Pulmonary artery endothelial cell (primary cell): ENCODE measurements at places on chromosomes 6 and 20. TPM values are rescaled to one million over a fixed set of nuclear protein-coding genes. Genes with fewer than 3 reads are reported as not detected.

The SYTL3 gene
- total RNA-seq = 0.92 and 1.3 TPM in 2 replicates

The VWA7 gene
- under 0.01 and 0.11 TPM in 2 replicates for total RNA-seq

The GPR6 gene
- total RNA-seq = not detected in 2 replicates

The ASIP gene
- not detected in 2 replicates for total RNA-seq

The OVOL2 gene
- not detected in 2 replicates for total RNA-seq

The EBF4 gene
- 1.8 and 2.0 TPM in 2 replicates for total RNA-seq

The ULBP3 gene
- 10.5 and 12.4 TPM in 2 replicates for total RNA-seq

The PNLDC1 gene
- total RNA-seq = 0.11 TPM in 1 of 2 replicates, not detected in the other

The IMPG1 gene
- not detected in 2 replicates for total RNA-seq

- no peak for DNase-seq
Measured at GRCh38 chr6:87784051-87784450, 82.0 kb upstream of the AKIRIN2 start.

GRCh38 chr6:36692220-36692619 lies 5.4 kb upstream of the RAB44 start:
- no peak for DNase-seq

GRCh38 chr6:26660000-26660361 lies 435 bp upstream of the ZNF322 start:
- DNase-seq = no peak

DNA sequence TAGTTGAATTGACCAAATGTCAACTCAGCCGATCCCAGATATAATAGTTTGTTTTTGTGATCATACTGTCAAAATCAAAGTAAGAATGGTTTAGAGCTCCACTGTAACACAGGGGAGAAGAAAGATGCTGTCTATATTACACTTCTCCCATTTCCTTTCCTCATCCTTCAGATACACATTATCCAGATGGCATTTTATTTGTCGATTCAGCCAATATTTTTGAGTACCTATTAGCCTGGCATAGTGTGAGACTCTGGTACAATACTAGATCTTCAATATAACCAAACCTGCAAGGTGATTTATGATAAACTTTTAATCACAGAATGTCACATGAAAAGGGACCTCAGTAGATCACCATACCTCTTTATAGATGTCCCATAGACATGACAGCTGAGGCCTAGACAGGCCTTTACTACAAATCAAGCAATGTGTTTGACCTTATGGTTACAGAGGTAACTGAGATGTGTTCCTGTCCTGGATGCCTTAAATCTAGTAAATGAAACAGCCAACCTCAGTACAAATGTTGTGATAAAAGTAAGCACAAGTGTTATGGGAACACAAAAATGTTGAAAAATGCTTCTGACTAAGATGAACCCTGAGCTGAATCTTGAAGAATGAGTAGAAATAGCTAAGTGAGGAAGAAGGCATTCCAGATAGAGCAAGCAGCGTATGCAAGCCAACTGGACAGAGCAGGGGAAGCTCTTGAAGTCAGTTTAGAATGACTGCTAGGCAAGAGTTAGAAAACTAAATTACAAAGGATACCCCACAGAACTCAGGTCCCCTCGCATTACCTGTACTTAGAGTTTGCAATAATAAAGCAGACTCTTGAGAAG lies 1.9 kb downstream of the FBXO9 start:
- DNase-seq = no peak

DNA sequence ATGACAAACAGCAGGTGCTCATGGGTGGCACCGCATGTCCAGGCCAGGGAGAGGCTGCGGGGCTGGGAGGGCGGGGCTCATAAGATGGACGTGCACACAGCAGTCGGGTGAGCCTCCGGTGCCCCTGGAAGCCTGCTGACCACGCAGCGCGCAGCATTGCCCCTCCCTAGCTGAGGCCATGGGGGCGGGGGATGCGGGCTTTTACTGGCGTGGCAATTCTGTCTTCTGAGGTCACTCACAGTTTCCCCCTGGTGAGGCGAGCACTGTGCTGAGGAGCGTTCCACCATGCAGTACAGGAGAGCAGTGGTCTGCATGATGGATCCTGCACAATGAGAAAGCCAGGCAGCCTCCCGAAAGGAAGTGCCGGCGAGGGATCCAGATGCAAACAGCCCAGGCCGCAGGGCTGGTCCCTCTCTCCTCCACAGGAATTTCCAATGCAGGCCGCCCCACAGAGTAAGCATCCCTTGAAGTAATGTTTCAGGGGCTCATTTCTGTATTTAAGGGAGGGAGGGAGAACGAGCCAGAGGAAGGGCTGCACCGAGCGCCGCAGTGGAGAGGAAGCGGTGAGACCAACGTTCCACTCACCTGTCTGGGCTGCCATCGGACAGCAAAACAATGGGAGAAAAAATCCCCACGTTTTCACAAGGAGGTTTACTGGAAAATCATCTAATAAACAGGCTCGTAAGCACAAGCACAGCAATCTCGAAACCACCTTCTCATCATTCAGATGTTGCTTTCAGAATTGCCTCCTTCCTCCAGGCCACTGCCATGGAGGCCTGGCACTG lies 56.0 kb downstream of the IRF4 start:
- DNase-seq = no peak

DNA sequence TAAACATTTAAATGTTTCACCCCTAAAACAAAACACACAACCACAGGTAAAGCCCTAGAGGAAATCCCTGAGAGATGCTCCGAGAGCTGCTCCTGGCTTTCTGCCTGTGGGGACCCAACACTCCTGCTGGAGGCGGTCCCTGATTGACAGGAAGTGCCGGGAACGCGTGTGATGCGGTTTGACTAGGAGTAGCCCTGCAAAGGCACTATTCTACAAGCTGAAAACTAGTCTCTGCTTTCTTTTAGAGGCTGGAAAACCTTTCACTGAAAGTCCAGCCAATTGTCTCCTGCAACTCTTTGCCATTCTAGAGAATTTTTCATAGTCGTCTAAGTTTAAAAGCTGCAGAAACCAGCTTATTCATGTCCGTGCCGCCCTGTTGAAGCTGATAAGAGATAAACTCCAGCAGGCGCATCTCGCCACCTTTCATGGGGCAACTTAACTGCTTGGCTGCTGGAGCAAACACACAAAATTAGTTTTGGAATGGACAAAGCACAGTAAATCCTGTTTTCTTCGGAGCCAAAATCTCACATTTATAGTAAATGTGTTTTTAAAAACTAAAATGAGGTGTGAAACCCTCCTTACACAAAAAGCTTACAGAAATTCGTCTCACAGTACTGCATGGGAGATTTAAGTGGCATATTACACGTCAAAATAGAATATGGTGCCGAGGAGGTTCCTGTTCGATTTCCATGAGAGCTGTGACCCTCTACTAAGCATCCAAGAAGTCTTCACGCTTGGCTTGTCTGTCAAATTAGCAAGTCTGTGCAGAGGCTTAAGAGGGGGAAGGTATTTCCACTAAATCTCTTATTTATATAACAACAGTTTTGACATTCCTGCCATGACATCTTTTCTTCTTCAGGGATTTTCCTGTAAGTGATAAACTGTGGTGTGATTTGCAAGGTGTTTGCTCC lies 46.9 kb downstream of the DACT2 start:
- no peak for DNase-seq

GRCh38 chr20:37574199-37574890 lies 46.7 kb upstream of the BLCAP start:
- DNase-seq = no peak

- DNase-seq = no peak
Measured at GRCh38 chr6:83047065-83047754, 18.4 kb downstream of the UBE3D start.

DNA sequence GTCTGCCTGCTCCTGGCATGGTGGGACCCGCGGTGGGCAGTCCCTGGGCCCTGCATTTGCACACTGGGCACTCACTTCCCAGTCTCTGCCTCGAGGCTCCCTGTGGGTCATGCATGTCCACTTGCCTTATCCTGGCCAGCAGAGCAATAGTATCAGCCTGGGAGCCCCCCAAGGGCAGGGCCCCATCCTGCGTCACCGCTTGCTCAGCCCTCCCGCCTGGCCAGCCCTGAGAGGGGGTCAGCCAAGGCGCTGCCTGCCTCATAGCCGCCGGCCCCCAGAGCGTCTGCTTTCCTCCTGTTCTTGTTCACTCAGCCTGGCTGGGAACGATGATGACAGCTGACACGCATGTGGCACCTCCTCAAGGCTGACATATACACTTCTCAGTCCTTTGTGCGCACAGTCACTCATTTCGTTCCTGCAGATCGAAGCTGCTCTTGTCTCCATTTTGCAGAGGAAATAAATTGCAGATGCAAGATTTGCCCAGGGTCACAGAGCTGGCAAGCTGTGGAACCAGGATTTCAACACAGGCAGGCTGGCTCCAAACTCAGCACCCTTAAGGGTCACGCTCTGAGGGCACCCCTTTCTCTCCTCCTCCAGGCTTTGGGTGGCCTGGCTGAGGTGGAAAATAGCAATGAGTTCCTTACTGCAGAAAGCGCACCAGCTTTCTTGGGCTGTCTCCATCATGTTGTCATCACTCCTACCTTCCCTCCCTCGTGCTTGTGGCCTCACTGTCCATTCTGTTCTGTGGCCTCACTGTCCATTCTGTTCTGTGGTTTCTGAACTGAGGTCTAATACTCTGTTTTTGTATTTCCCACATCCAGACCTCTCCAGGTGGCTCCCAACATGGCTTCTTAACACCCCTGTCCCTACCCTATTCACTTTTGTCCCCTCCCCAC lies 17.2 kb downstream of the KCNK17 start:
- DNase-seq = no peak

GRCh38 chr20:63641146-63641791 lies 12.0 kb downstream of the STMN3 start:
- no peak for DNase-seq

DNA sequence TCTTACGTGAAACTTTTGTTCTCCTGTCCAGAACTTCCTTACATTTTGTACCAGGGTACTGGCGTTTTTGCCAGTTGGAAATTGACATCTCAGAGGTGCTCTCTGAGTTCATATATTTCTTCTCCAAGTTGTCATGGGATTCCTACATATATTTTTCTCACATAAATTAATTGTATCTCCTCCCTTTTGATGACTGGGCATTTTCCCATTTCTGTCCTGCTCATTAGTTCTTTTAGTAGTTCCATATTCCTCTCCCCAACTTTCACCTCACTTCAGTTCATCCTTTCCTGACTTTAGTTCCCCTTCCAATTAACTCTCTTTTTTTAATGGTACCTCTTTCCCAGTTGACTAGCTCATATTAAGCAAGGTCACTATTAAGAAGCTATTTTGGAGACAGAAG lies 10.8 kb downstream of the ZKSCAN8 start:
- DNase-seq = no peak
